GM12878 (cell line): ENCODE measurements at places on chromosomes 16 and 17.

- no peak overlapping the region for H3K4me3 ChIP-seq
- H3K4me1 ChIP-seq = no peaks in the 10 kb centered on the region
- H3K27ac ChIP-seq = no peak overlapping the region
- no peaks in the 10 kb centered on the region for H3K27me3 ChIP-seq
- no peak for DNase-seq
Observed at GRCh38 chr16:87740909-87741424, 24.8 kb downstream of the KLHDC4 start.

GRCh38 chr16:64412578-64413280 lies 709.1 kb downstream of the CDH11 start:
- no peaks in the 10 kb centered on the region for H3K36me3 ChIP-seq
- no peak overlapping the region for H3K4me3 ChIP-seq
- no peak for DNase-seq
- no peak overlapping the region for H3K27ac ChIP-seq
- no peaks in the 10 kb centered on the region for H3K27me3 ChIP-seq

DNA sequence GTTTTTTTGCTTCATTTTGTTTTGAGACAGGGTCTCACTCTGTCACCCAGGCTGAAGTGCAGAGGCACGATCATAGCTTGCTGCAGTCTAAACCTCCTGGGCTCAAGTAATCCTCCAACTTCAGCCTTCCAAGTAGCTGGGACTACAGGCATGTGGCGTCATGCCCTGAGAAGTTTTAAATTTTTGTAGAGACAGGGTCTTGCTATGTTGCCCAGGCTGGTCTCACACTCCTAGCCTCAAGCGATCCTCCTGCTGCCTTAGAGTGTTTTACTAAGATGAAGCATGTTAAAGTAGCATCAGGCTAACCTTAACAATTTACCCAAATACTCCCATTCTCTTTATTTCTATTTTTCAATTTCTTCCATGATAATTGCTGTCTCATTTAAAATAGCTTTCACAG lies 49.2 kb upstream of the CACNG3 start:
- H3K36me3 ChIP-seq = peaks cover 6% of the 10 kb centered on the region
- DNase-seq = no peak
- no peaks in the 10 kb centered on the region for H3K27me3 ChIP-seq
- no peak overlapping the region for H3K27ac ChIP-seq

DNA sequence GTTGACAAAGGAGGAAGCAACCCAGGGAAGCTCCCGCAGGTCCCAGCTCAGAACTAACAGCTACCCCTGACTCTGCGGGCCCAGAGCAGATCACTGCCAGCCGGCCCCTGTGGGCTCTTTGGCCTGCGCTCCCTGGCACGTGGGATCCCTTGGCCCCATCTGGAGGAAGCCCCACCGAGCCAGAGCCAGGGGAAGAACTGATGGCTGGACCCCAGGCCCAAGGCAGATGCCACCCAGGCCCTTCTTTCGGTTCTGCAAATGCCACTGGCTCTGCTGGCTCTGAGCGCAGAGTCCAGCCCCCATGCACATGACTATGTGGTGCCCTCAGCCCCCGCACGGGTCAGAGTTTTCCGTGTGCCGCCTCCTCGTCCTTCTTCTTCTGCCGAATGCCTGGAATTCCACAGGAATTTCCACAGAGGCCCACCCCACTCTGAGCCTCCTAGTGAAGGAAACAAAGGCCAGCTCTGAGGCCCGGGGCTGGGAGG lies 35.8 kb upstream of the SNN start:
- DNase-seq = no peak
- peaks cover 8% of the 10 kb centered on the region for H3K4me1 ChIP-seq
- H3K4me3 ChIP-seq = no peak overlapping the region
- no peak overlapping the region for H3K27ac ChIP-seq

DNA sequence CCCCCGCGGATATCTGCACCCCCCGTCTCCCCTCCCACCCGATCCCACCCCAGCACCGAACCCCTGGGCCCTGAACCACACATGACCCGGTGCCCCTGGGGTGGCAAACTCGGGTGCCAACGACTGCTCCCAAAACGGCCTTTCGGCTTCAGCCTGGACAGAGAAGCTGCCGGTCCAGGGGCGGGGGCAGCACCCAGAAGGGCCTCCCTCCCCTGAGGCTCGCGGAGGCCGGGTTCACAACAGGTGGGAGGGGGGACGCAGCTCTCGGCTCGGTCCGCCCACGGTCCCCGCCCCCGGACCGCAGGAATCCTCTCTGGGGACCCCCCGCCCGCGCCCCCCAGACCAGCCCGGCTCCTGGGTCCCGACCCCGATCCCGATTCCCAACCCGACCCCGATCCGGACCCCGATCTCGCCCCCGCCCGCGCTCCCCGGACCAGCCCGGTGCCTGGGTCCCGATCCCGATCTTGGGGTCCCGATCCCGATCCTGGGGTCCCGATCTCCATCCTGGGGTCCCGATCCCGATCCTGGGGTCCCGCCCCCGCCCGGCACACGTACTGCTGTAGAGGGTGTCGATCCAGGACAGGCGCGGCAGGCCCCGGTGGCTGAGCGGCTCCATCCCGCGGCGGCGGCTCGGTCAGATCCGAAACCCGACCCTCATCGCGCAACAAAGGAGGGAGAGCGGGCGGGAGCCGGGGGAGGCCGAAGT lies 516 bp downstream of the ABR start:
- peak overlapping the region; percentile 22; the same call in 1 of the 2 replicates for H3K27ac ChIP-seq
- peaks cover 49% of the 10 kb centered on the region for H3K4me1 ChIP-seq
- no peaks in the 10 kb centered on the region for H3K27me3 ChIP-seq
- H3K36me3 ChIP-seq = no peaks in the 10 kb centered on the region
- H3K4me3 ChIP-seq = peak overlapping the region; percentile 85
- DNase-seq = no peak

- H3K27ac ChIP-seq = no peak overlapping the region
- H3K27me3 ChIP-seq = no peaks in the 10 kb centered on the region
- no peak overlapping the region for H3K4me3 ChIP-seq
- no peak for DNase-seq
- no peaks in the 10 kb centered on the region for H3K4me1 ChIP-seq
- H3K36me3 ChIP-seq = no peaks in the 10 kb centered on the region
Observed at GRCh38 chr17:60594734-60595133, 5.3 kb upstream of the PPM1D start.

DNA sequence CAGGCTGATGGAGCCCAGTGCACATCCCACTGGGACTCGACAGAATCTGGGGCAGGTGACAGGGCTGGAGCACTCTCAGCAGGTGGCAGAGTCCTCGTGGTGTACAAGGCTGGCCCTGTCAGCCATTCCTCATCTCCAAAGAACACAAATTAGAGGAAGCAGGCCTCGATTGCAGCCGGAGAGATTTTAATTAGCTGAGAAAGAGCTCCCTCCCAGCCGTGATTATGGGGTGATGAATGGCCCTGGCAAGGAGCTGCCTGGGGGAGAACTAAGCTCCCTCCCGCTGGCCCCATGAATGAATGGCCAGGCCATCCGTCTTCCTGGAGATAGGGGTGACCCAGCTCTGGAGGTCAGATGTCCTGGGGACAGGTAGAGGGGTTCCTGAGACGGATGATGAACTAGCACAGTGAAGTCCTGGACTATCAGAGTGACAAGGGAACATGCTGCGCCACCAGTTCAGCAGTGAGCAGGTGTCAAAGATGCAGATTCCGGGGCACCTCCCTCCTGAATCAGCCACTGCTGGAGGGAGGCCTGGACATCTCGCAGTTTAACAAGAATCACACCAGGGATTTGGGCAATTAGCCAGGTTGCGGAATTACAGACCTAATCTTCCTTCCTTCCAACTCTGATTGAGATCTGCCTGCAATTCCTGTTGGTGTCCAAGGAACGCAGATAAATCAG lies 35.5 kb downstream of the PIMREG start:
- no peaks in the 10 kb centered on the region for H3K4me1 ChIP-seq
- no peak overlapping the region for H3K27ac ChIP-seq
- H3K36me3 ChIP-seq = no peaks in the 10 kb centered on the region
- no peak overlapping the region for H3K4me3 ChIP-seq
- H3K27me3 ChIP-seq = peaks cover 10% of the 10 kb centered on the region
- DNase-seq = no peak
